Immature natural killer cell (primary cell): ENCODE measurements at places on chromosomes 4 and X. TPM values are rescaled to one million over a fixed set of nuclear protein-coding genes. Genes with fewer than 3 reads are reported as not detected.

- no peak overlapping the region for H3K4me3 ChIP-seq
- H3K27ac ChIP-seq: no peak overlapping the region
- DNase-seq: no peak
- no peaks in the 10 kb centered on the region for H3K36me3 ChIP-seq
- H3K27me3 ChIP-seq: no peaks in the 10 kb centered on the region
These were observed 237.5 kb upstream of the ATP6AP2 start for GRCh38 chrX:40343319-40343718.

- H3K27me3 ChIP-seq: no peaks in the 10 kb centered on the region
- no peak overlapping the region for H3K27ac ChIP-seq
These were observed 423.1 kb downstream of the BCOR start for GRCh38 chrX:39674490-39675161.

Gene TMPRSS11B
- polyA plus RNA-seq: not detected

DNA sequence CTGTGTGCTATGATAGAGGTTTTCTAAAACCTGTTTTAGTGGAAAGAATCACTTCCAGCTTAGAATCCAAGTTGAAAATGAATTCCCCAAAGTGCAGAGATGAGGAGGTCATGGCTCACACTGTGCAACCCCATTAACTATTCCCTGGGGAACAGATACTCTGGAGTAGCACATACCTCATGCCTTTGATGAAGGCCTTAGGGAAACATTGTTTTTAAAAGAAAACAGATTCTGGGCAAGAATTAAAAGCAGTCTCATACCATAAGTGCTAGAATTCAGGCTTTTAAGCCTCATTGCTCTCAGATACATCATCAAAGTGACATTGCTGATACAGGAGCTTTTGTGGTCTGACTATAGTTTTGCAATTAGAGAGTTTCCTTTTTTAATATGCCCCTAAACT lies 115.1 kb downstream of the NDST4 start:
- no peaks in the 10 kb centered on the region for H3K36me3 ChIP-seq
- H3K27ac ChIP-seq: no peak overlapping the region
- DNase-seq: no peak
- no peak overlapping the region for H3K4me3 ChIP-seq
- H3K4me1 ChIP-seq: no peaks in the 10 kb centered on the region

Gene SERTM2
- polyA plus RNA-seq: not detected

Gene PIR
- polyA plus RNA-seq: not detected

Gene FATE1
- not detected for polyA plus RNA-seq

GRCh38 chr4:124219389-124219788 lies 493.1 kb downstream of the ANKRD50 start:
- no peaks in the 10 kb centered on the region for H3K36me3 ChIP-seq
- no peak overlapping the region for H3K27ac ChIP-seq
- no peaks in the 10 kb centered on the region for H3K4me1 ChIP-seq
- H3K4me3 ChIP-seq: no peak overlapping the region

Gene RENBP
- polyA plus RNA-seq: not detected

DNA sequence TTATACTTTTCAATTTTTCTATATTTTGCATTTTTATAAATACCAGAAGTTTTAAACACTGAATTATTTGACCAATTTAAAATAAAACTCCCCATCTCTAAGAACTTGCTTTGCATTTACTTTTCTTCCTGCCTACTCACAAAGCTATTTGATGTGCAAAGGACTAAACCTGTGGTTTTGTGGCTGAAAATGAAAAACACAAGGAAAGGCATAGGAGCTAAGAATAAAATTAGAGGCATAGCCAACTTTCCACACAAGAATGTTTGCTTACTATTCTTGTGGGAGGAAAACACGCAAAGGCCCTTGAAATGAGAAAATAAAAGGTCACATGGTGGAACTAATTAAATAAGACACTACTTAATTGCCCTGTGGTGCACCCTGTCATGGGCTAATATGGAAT lies 221.2 kb downstream of the KLHL13 start:
- H3K36me3 ChIP-seq: no peaks in the 10 kb centered on the region
- H3K4me1 ChIP-seq: no peaks in the 10 kb centered on the region
- H3K27me3 ChIP-seq: peaks cover 4% of the 10 kb centered on the region
- no peak overlapping the region for H3K27ac ChIP-seq

Gene NMU
- not detected for polyA plus RNA-seq

Gene FDCSP
- polyA plus RNA-seq: not detected

GRCh38 chr4:40990236-40990898 lies 224.0 kb downstream of the APBB2 start:
- H3K27me3 ChIP-seq: no peaks in the 10 kb centered on the region
- peaks cover 6% of the 10 kb centered on the region for H3K4me1 ChIP-seq
- no peak overlapping the region for H3K4me3 ChIP-seq

DNA sequence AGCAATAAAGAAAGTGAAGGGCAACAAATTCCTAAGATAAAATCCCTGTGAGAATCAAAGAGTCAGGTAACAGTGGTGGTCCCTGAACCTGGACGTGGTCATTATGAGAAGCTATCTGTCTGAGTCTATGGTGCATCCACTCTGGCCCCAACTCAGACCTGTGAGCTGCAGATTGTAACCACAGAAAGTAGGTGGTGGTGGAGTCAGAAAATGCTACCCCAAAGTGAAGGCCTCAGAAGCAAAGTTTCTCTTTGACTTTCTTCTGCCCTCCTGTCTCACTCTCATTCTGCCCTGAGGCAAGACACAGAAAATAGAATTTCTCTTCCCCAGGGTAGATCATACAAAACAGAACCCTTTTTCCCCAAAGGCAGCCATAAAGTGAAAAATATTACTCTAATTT lies 84.1 kb upstream of the NEIL3 start:
- no peak overlapping the region for H3K27ac ChIP-seq
- no peaks in the 10 kb centered on the region for H3K36me3 ChIP-seq
- no peak overlapping the region for H3K4me3 ChIP-seq
- DNase-seq: no peak
- peaks cover 9% of the 10 kb centered on the region for H3K4me1 ChIP-seq

Gene HTATSF1
- 59.3 TPM for polyA plus RNA-seq

DNA sequence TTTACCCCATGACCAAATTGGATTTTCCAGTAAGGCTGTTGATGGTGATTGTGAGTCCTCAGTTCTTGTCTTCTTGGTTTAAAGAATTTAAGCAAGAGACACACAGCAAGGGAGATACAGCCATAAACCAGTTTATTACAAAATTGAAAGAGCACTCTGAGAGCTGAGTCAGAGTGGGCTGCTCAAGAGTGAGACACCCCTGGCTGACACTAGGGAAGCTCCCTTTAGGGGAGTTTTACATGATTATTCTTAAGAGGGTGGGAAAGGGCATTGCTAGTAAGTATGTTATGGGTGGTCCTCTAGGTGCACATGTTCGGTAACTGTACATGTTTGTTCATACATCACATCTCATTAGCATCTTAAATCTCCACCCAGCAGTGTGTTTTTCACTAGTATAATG lies 18.8 kb upstream of the ZNF81 start:
- no peaks in the 10 kb centered on the region for H3K36me3 ChIP-seq
- no peak overlapping the region for H3K27ac ChIP-seq
- H3K4me1 ChIP-seq: no peaks in the 10 kb centered on the region
- no peak overlapping the region for H3K4me3 ChIP-seq
- peaks cover 2% of the 10 kb centered on the region for H3K27me3 ChIP-seq
- DNase-seq: no peak

DNA sequence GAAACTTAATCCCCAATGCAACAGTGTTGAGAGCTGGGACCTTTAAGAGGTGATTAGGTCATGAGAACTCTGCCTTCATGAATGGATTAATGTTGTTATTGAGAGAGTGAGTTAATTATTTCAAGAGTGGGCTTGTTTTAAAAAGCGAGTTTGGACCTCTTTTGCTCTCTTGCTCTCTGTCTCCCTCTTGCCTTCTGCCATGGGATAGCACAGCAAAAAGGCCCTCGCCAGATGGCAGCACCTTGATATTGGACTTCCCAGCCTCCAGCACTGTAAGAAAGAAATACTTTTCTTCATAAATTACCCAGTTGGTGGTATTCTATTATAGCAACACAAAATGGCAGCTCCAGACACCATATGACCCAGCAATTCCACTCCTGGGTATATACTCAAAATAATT lies 7.0 kb upstream of the ATP6AP2 start:
- peaks cover 8% of the 10 kb centered on the region for H3K27me3 ChIP-seq
- H3K4me3 ChIP-seq: no peak overlapping the region
- peaks cover 5% of the 10 kb centered on the region for H3K4me1 ChIP-seq
- H3K36me3 ChIP-seq: no peaks in the 10 kb centered on the region
- H3K27ac ChIP-seq: no peak overlapping the region

DNA sequence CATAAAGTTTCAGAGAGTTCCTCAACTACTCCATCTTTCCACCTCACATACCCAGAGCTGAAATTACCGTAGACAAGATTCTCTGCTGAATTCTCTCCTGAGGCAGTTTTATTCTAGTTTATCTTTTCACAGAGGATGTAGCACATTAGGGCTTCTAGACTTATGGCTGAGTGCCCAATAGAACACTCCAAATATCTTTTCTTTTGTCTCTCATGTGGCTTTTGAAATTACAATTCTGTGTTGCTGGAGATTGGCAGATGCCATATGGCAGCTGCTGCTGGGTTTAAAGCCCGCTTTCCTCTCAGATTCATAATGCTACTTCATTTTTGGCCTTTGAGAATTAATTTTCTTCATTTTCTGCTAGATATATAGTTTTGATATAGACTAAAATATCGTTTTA lies 107.6 kb upstream of the BANK1 start:
- no peak overlapping the region for H3K27ac ChIP-seq
- peaks cover 6% of the 10 kb centered on the region for H3K27me3 ChIP-seq
- no peaks in the 10 kb centered on the region for H3K36me3 ChIP-seq
- no peak for DNase-seq

DNA sequence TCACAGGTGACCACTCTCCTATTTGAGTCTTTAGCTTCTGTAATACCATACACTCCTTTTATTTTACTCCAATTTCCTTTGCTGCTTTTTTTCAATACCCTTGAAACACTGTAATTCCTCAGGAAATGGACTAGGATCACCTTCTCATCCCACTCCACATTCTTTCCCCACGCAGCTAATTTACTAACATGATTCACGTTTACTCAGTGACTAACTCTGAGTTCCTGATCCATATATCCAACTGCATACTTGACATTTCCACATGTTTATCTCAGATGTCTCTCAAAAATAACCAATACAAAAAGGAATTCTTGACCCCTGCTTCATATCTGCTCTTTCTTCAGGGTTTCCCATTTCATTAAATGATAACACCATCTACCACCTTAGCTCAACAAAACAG lies 19.9 kb downstream of the RPS6KA6 start:
- H3K27me3 ChIP-seq: no peaks in the 10 kb centered on the region
- H3K36me3 ChIP-seq: no peaks in the 10 kb centered on the region
- H3K4me1 ChIP-seq: no peaks in the 10 kb centered on the region
- H3K27ac ChIP-seq: no peak overlapping the region
- DNase-seq: no peak

DNA sequence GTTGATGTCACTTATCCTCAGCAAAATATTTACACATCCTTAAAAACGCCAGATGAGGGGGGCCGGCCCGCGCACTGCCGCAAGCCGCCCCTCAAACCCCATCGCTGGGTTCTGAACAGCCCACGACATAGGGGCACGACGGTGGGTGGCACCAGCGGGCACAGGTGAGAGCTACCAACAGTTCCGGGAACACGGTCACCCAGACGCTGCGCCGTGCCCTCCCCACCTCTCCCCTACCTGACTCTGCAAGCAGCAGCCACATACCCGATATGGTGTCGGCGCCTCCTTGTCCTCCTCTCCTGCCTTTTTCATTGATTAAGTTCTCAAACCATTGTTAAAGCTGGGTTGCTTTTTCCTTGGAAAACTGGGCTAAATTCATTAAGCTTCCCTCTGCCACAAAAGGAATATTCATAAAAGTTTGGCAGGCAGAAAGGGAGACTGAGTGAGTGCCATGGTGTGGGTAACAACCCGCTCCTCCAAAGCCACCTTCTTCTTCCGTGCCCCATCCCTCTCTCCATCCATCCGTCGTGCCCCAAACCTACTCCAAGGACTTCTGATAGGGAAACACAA lies 1.4 kb downstream of the RAI2 start:
- no peaks in the 10 kb centered on the region for H3K36me3 ChIP-seq
- H3K4me1 ChIP-seq: no peaks in the 10 kb centered on the region
- peaks cover 10% of the 10 kb centered on the region for H3K27me3 ChIP-seq
- DNase-seq: no peak
- no peak overlapping the region for H3K27ac ChIP-seq

Gene FRMD7
- polyA plus RNA-seq: not detected

DNA sequence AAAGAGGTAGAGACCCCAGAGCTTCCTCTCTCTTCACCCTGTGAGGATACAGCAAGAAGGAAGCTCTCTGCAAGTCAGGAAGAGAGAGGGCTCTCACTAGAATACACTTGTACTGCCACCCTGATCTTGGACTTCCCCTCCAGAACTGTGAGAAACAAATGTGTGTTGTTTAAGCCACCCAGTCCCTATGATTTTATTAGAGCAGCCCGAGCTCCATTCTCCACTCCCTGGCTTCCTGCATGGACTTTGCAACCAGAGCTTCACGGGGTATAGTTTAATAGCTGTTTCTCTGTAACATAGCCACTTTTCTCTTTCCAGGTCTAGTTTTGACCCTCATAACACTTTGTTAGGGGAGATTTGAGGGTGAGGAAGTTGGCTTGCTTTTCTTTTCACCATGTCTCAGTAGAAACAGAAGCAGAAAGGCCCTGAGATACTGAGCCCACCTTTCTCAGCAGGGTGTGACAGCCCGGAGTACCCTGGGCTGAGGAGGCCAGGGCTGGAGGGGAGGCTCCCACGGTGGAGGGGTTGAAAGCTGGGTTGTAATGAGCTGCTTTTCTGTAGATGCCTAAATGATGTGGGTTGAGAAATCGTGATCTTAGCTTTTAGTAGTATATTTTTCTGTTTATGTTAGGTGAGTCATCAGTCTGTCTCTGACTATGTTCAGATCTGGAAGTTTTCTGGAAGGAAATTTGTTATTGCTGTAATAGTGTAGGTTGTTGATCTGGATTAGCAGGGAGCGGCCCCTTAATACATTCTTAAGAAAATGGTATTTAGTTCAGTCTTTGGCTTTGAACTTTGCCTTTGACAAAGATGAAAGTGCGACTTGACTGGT lies 118.6 kb downstream of the PTTG2 start:
- H3K4me3 ChIP-seq: peak overlapping the region; percentile 1
- peak overlapping the region; percentile 51 for H3K27ac ChIP-seq
- H3K36me3 ChIP-seq: peaks cover 40% of the 10 kb centered on the region
- no peak for DNase-seq
- no peaks in the 10 kb centered on the region for H3K27me3 ChIP-seq

- peaks cover 3% of the 10 kb centered on the region for H3K36me3 ChIP-seq
- no peaks in the 10 kb centered on the region for H3K4me1 ChIP-seq
- H3K27me3 ChIP-seq: no peaks in the 10 kb centered on the region
- H3K27ac ChIP-seq: no peak overlapping the region
- no peak for DNase-seq
These were observed 48.9 kb upstream of the MTNR1A start for GRCh38 chr4:186604124-186604807.

DNA sequence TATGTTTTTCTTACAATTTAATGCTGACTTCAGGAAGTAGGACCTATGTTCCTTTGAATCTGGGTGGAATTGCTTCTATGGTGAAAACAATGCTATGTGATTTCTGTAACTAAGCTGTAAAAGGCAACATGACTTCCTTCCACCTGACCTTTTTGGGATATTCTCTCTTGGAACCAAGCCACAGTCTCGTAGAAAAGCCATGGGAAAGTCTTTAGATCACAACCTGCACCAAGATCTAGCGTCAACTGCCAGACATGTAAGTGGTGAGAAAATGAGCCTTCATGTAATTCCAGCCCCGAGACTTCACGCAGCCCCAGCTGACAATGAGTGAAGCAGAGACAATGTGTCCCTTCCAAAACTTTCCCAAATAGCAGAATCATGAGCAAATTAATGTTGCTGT lies 297.0 kb upstream of the DCAF8L1 start:
- H3K4me1 ChIP-seq: no peaks in the 10 kb centered on the region
- H3K36me3 ChIP-seq: no peaks in the 10 kb centered on the region
- H3K27ac ChIP-seq: no peak overlapping the region
- no peak for DNase-seq
- no peaks in the 10 kb centered on the region for H3K27me3 ChIP-seq
- no peak overlapping the region for H3K4me3 ChIP-seq

Gene ARX
- not detected for polyA plus RNA-seq
